ENCODE measurements at places on chromosomes 1 and 21. TPM values are rescaled to one million over a fixed set of nuclear protein-coding genes. Genes with fewer than 3 reads are reported as not detected.

The LCE3E gene
- total RNA-seq: not detected

The OR10J4 gene
- not detected for total RNA-seq

The GPR89A gene
- total RNA-seq: 31.9 TPM

The HSD3B2 gene
- total RNA-seq: not detected

The CELA2A gene
- not detected for total RNA-seq

The OR10R2 gene
- not detected for total RNA-seq

The LIPI gene
- not detected for total RNA-seq

The GBP3 gene
- 34.4 TPM for total RNA-seq

The EFNA3 gene
- total RNA-seq: 4.9 TPM

The FCRL4 gene
- not detected for total RNA-seq

The S100A3 gene
- not detected for total RNA-seq

The STPG1 gene
- 9.1 TPM for total RNA-seq

The TBX15 gene
- not detected for total RNA-seq

The TMPRSS2 gene
- total RNA-seq: not detected

The SH3BGR gene
- 1.7 TPM for total RNA-seq

The DNASE2B gene
- total RNA-seq: not detected

The HTR1D gene
- not detected for total RNA-seq

The KCNA10 gene
- not detected for total RNA-seq

The TNFRSF4 gene
- total RNA-seq: 237 TPM

The GCSAML gene
- not detected for total RNA-seq

The TNN gene
- not detected for total RNA-seq

The RXRG gene
- not detected for total RNA-seq

The TARBP1 gene
- 25.0 TPM for total RNA-seq

The THBS3 gene
- total RNA-seq: 30.7 TPM

The ZNF691 gene
- 10.4 TPM for total RNA-seq

The EXTL1 gene
- not detected for total RNA-seq

The CFHR2 gene
- total RNA-seq: not detected

The HRNR gene
- total RNA-seq: not detected

The DCST1 gene
- not detected for total RNA-seq

The SYT6 gene
- not detected for total RNA-seq

The TPTE gene
- total RNA-seq: not detected

The CAMK2N1 gene
- 0.63 TPM for total RNA-seq

The PROK1 gene
- not detected for total RNA-seq

The HFM1 gene
- not detected for total RNA-seq

The SLC35F3 gene
- 10.7 TPM for total RNA-seq

The ZBTB48 gene
- 33.2 TPM for total RNA-seq

The HCRTR1 gene
- total RNA-seq: not detected

The RGS8 gene
- not detected for total RNA-seq

The AIRE gene
- 0.48 TPM for total RNA-seq

The PTPRC gene
- total RNA-seq: 724 TPM

The DMAP1 gene
- 40.2 TPM for total RNA-seq

The RGS5 gene
- total RNA-seq: 3.7 TPM

All from activated CD4-positive, alpha-beta memory T cell treated with anti-CD3 and anti-CD28 coated beads, Interleukin-2, amount 10 ng/mL, durations not matched to agents 7 days and 5 days (primary cell).